ENCODE measurements at places on chromosomes 4 and X. TPM values are rescaled to one million over a fixed set of nuclear protein-coding genes. Genes with fewer than 3 reads are reported as not detected.

DNA sequence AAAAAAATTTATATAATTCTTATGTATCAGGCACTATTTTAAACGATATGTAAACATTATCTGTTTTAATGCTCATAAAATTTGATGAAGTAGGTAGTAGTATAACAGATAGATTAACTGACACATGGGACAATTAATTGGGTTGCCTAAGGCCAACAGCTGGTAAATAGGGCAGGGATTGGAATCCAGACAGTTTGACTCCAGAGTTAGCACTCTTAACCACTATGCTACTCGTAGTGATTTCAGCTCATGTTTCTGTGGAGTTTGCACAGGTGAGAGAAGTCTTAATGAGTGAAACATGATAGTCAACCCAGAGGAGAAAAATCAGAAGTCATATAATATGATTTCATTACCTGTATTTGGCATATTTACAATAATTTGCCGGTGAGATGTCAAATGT lies 126.0 kb upstream of the WDFY3 start:
- no peak for DNase-seq

Gene YIPF7
- total RNA-seq, result not detected

Gene TLL1
- 7.9 TPM for total RNA-seq

GRCh38 chr4:69836287-69836686 lies 23.7 kb downstream of the SULT1E1 start:
- DNase-seq, result no peak

GRCh38 chrX:105299286-105299685 lies 78.8 kb upstream of the TEX13A start:
- no peak for DNase-seq

DNA sequence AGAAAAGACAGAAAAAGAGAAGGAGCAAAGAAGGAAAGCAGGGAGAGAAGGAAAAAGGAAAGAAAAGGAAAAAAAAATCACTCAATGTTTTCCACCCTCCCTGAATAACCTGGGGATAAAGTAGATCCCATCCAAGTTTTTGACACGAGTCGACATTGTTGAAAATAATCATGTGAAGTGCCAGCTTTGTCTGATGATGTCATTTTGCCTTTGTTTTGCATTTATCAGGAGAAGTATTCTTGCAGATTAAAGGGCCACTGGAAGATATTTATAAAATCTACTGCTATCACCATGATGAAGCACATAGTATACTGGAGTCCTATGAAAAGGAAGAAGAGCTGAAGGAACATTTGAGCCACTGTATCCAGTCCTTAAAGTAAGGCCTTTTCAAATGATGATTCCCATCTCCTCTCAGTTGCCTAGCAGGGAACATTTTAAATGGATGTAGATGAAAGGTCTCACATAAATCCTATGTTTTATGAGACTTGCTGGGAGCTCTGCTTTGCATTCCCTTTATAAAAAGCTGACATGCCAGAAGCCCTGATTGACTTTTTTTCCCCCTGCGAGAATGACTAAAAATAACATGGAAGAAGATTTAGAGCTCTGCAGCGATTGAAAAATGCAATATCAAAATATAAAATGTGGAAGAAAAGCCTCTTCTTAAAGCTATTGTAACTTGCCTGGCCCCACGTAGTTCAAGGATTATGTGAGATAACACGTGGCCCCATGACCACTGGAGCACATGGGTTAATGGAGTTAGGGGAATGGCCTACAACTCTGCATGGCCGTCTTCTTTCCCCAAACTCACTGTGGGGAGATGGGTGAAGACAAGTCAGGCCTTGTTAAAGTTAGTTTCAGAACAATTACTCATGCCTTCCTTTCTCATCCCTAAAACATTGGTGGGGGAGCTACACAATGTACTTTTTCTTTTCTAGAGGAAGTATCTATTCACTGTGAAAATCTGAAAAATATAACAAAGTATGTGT lies 77.5 kb downstream of the INTS12 start:
- DNase-seq, result no peak

Gene RAI2
- total RNA-seq, result 28.0 TPM

- DNase-seq, result no peak
These were observed 7.5 kb downstream of the FHDC1 start for GRCh38 chr4:152943672-152944071.

GRCh38 chr4:113086172-113086695 lies 36.8 kb downstream of the ANK2 start:
- DNase-seq, result no peak

GRCh38 chr4:152970102-152970820 lies 34.1 kb downstream of the FHDC1 start:
- DNase-seq, result no peak

GRCh38 chrX:139967300-139967699 lies 2.0 kb upstream of the CXorf66 start:
- DNase-seq, result no peak

DNA sequence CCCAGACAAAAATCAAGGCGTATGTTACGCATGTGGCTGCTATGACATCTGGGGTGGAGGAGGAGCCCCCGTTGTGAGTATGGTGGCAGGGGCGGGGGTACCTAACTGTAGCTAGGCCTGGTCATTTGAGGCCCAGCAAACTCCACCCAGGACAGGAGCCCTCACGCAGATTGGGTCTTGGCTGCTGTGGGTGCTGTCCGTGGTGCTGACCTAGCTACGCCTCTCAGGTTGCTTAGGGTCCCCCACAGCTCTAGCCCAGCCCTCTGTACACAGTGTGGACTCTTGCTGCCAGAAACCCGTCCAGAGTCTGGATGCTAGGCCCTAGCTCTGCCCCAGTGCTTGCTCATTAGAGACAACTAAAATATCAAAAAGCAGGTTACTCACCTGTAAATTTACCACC lies 146.7 kb upstream of the PSAPL1 start:
- DNase-seq, result no peak

Gene CCDC149
- total RNA-seq, result 25.5 TPM

Gene CBLL2
- not detected for total RNA-seq

GRCh38 chrX:71315917-71316316 lies 14.4 kb downstream of the ITGB1BP2 start:
- DNase-seq, result no peak

Gene DSPP
- total RNA-seq, result not detected

GRCh38 chr4:95114521-95114920 lies 356.8 kb downstream of the BMPR1B start:
- DNase-seq, result no peak

Gene ITIH6
- not detected for total RNA-seq

DNA sequence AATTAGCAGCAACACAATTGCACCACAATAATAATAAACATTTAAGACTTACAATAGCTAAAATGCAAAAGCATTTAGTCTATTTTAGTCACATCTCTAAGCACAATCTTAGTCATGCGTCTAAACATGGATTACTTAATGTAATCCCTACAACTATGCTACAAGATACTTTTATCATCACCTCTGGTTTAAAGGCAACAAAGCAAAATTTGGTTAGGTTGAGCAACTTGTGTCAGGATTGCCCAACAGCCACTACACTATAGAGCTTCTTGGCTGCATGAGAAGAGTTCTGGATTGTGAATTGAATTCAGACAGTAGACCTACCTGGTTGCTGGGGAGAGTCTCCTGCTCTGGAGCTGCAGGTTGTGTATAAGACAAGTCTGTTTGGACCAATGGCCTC lies 146.5 kb upstream of the PUDP start:
- DNase-seq, result no peak

DNA sequence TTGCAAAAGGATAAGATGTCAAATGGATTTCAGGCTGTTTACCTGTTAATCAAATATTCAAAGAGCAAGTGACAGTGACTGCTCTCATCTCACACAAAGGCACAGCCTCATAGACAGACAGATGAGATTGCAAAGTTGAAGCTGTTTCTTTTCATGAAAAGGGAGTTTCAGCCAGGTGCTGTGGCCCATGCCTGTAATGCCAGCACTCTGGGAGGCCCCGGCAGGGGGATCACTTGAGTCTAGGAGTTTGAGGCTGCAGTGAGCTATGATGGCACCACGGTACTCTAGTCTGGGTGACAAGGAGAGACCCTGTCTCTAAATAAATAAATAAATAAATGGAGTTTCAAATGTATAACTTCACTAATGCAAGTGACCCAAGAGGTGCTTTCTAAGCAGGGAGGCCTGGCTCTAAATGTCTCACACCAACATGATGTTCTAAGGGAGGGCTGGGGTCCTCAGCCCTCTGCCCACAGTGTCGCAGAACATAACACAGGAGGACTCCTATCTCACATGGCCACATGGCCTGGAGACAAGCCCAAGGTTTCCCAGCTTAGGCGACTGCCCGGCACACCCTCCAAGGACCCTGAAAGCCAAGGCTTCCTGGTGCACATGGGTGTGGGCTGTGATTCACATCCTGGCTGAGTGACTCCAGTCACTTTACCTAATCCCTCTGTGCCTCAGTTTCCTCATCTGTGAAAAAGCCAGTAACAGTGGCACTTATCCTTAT lies 26.8 kb downstream of the PPP2R2C start:
- DNase-seq, result no peak

- no peak for DNase-seq
These were observed 324.1 kb downstream of the DHX15 start for GRCh38 chr4:24260133-24260715.

- no peak for DNase-seq
These were observed 111.2 kb upstream of the RAPGEF2 start for GRCh38 chr4:158991534-158992155.

GRCh38 chrX:3963980-3964379 lies 250.5 kb upstream of the PRKX start:
- DNase-seq, result no peak

GRCh38 chr4:168883513-168883912 lies 126.5 kb downstream of the CBR4 start:
- no peak for DNase-seq

- DNase-seq, result peak; percentile 44
These were observed 1.7 kb downstream of the FRAS1 start for GRCh38 chr4:78058591-78059523.

Gene FAM9B
- total RNA-seq, result 0.65 TPM

Gene HTR2C
- 0.75 TPM for total RNA-seq

GRCh38 chr4:83178029-83178428 lies 63.5 kb upstream of the PLAC8 start:
- no peak for DNase-seq

Gene CDKL2
- 1.1 TPM for total RNA-seq

GRCh38 chrX:968148-968965 lies 244.1 kb downstream of the CRLF2 start:
- no peak for DNase-seq

DNA sequence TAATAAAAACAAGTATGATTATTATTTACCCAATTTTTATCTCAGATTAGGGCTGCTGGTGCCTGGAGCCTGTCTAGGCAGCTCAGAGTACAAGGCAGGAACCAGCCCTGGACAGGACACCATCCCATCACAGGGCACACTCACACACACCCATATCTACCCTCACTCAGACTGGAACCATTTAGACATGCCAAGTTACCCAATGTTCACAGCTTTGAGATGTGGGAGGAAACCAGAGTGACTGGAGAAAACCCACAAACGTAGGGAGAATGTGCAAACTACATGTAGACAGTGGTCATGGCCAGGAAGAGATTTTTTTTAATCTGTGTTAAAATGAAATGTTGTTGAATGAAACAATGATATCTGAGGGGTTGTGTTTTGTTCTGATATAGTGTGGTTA lies 35.7 kb upstream of the ADGRA3 start:
- DNase-seq, result no peak

DNA sequence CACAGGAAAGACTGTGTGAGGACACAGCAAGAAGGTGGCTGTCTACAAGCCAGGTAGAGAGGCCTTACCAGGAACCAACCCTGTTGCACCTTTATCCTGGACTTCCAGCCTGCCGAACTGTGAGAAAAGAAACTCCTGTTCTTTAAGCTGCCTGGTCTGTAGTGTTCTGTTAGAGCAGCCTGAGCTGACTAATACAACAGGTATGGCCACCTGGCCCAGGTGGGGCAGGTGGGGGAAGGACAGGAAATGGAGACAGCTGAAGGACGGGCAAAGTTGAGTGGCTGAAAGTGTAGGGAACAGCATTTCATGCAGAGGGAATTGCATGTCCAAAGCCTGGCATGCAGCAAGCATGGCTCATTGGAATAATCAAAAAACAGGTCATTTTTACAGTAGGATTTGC lies 35.1 kb downstream of the CYTL1 start:
- no peak for DNase-seq

Gene MTM1
- total RNA-seq, result 18.5 TPM

GRCh38 chrX:17692709-17693346 lies 44.5 kb upstream of the SCML1 start:
- no peak for DNase-seq

Gene HERC6
- total RNA-seq, result 10.1 TPM

DNA sequence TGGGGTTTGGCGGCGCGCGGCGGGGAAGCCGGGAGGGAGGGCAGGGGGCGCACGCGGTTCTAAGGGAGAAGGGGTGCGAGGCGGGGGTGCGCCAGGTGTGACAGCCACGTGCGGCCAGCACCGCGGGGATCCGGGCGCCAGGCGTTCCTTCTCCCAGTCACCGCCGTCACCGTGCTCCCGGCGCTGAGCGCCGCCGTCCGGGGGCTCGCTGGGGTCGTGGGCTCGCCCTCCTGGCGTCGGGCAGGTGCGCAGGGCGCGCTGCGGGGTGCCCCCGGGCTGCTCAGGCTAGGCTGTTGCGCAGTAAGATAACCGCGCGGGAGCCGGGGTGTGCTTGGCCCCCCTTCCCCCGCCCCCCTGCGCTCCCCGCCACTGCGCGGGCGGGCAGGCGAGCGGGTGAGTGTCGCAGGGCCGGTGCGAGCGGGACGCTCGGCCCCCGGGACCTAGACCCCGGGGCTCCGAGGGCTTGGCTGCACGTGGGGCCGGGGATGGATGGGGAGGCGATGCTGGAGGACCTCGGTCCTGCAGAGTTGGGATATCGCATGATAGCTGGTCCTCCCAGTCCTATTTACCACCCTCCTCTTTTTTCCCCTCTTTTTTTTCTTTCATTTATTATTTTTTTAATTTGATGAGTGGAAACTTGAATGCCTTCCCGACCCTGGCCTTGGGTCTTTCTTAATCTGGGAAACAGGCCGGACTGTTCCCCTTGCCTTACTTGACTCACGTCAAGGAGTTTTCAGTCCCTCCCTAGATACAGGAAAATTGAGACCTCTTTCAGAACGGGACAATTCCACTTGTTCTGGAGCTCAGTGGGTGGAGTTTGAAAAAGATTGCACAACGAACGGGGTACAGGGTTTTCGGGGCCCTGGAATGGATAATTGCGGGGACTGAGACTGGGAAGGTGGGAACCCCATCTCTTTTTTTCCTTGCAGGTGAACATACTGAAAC lies 797 bp downstream of the TXLNG start:
- no peak for DNase-seq

- DNase-seq, result no peak
These were observed 65.3 kb upstream of the FBXW7 start for GRCh38 chr4:152601156-152601555.

GRCh38 chr4:54842656-54843055 lies 184.9 kb downstream of the KIT start:
- DNase-seq, result no peak

GRCh38 chr4:6134612-6135220 lies 65.6 kb downstream of the JAKMIP1 start:
- no peak for DNase-seq

DNA sequence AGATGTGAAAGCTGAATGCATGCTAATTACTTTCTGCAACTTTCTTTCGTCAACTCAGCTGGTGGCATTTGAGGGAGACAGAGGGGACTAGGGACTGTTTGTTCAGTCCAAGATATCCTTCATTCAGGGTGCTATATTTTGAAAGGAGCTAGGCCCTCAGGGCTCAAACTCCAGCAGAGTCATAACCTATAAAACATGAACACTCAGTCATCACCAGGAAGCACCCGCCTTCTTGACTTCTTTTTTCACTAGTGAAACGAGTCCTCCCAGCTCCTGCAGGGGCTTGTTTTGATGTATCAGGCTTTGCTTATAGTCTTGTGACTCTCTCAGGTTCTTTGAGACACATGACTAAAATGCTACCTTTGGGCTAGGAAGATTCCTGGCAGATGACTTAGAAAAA lies 230.6 kb downstream of the PCDH7 start:
- peak; percentile 62 for DNase-seq

Gene FGFBP2
- not detected for total RNA-seq

- peak; percentile 22 for DNase-seq
These were observed 10.7 kb downstream of the MAGED2 start for GRCh38 chrX:54818221-54818620.
